Hindlimb muscle (tissue), 1 donor: ENCODE measurements at places on chromosomes 1 and 21. TPM values are rescaled to one million over a fixed set of nuclear protein-coding genes. Genes with fewer than 3 reads are reported as not detected.
A peak's percentile ranks its signal among the peaks of the same experiment; 100 is the strongest.

- DNase-seq: no peak
These were observed 1.0 kb upstream of the CDKN2C start for GRCh38 chr1:50968821-50969610.

DNA sequence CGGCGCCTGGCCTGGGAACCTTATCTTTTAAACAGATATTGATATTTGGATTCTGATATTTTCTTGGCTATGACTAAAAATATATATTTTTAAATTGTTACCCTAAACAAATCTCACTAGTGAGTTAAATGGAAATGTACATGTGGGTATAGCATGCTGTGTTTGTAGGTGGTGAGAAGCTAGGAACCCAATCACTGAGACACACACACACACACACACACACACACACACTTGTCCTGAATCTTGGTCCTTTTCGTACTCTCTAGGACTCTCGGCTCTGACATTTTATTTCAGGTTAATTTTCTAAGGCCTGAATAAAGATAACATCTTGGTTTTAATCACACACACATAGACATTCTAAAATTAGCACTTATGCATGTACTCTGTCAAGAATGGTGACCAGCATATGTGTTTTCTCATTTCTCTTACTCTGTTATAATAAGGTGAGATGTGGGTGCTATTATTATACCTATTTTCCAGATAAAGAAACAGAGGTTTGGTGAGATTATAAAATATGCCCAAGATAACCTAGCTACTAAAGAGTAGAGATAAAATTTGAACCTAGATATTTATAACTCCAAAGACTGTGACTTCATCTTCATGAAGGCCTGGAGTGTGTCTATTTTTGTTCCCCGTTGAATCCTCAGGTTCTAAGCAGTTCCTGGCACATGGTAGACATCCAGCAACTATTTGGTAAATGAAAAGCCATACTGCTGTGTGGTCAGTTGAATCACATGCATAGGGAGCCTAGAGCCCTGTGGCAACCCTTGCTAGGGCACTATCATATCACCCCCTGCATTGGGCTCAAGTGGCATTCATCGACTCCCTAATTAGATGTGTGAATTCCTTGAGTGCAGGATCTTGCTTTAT lies 85.0 kb upstream of the RAB3GAP2 start:
- no peak for DNase-seq

Gene HORMAD1
- not detected for polyA plus RNA-seq

DNA sequence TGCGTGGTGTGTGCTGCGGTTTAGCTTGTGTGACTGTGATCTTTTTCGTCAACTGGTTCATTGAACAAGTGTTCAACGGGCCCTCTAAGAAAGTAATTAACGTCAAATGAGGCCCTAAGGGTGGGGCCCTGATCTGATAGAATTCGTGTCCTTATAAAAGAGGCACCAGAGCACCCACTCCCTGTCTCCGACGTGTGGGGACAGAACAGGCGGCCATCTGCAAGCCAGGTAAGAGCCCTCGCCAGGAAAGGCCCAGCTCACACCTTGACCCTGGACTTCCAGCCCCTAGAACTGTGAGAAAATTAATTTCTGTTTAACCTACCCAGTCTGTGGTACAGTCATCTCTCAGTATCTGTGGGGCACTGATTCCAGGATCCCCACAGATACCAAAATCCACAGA lies 20.4 kb upstream of the SAMD11 start:
- DNase-seq: no peak

Gene AGO4
- polyA plus RNA-seq: 14.9 TPM

- DNase-seq: peak; percentile 15
These were observed 40.2 kb downstream of the RASAL2 start for GRCh38 chr1:178134061-178134460.

Gene EGLN1
- 31.3 TPM for polyA plus RNA-seq

GRCh38 chr21:19228226-19228625 lies 824.6 kb upstream of the TMPRSS15 start:
- peak; percentile 4 for DNase-seq

Gene DNASE2B
- 0.17 TPM for polyA plus RNA-seq

Gene ARV1
- polyA plus RNA-seq: 14.1 TPM
